ENCODE measurements at places on chromosomes 1 and 21.

DNA sequence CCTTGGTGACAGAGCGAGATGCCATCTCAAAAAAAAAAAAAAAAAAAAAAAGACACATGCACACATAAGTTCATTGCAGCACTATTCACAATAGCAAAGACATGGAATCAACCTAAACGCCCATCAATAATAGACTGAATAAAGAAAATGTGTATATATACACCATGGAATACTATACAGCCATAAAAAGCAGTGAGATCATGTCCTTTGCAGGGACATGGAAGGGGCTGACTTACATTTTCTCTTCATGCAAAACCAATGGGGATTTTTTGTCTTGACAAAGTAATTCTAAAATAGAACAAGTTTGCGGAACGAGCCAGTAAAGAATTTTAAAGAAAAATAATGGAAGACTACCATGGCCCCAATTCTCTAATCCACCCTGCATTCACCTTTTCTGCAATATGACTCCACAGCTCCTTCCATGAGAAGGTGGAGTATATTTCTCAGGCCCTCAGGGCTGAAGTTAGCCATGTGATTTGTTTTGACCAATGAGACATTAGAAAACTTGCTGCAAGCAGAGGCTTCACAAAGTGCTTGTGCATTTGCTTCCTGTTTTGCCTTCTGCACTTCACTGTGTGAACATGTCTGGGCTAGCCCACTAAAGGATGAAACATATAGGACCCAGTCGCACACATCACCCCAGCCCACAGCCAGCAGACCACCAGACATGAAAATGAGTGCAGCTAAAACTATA, 78.8 kb upstream of the NR5A2 start:
- no peak overlapping the region for H3K4me3 ChIP-seq
- H3K27ac ChIP-seq = no peak overlapping the region
- no peak for DNase-seq
- H3K36me3 ChIP-seq = no peaks in the 10 kb centered on the region
- no peaks in the 10 kb centered on the region for H3K4me1 ChIP-seq
- H3K27me3 ChIP-seq = no peaks in the 10 kb centered on the region

DNA sequence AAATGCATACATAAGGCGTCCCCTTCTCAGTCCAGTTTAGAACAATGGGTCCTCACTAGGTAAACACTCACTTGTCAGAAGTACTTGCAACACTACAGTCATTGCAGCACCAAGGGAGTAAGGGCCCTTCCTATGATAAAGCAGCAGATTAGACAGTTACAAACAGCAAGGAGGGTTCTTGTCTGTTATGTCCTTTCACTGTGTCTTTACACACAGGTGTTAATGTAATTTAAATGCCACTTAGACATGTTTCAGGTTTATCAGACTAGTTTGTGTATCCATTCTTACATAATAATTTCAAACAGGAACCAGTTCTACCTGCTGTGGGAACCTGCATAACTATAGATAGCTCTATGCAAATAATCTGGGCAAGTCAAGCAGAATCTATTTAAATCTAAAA, 105.6 kb upstream of the USH2A start:
- H3K4me3 ChIP-seq = no peak overlapping the region
- peaks cover 5% of the 10 kb centered on the region for H3K4me1 ChIP-seq
- H3K36me3 ChIP-seq = no peaks in the 10 kb centered on the region
- no peaks in the 10 kb centered on the region for H3K27me3 ChIP-seq
- no peak for DNase-seq
- H3K27ac ChIP-seq = no peak overlapping the region

- no peaks in the 10 kb centered on the region for H3K4me1 ChIP-seq
- peak overlapping the region; percentile 94 for H3K27ac ChIP-seq
- H3K36me3 ChIP-seq = no peaks in the 10 kb centered on the region
- peak overlapping the region; percentile 72 for H3K4me3 ChIP-seq
Observed at GRCh38 chr1:85199667-85200462, 951 bp downstream of the SYDE2 start.

GRCh38 chr1:113433184-113433583, 42.9 kb downstream of the MAGI3 start:
- no peak overlapping the region for H3K4me3 ChIP-seq
- H3K27me3 ChIP-seq = no peaks in the 10 kb centered on the region
- H3K4me1 ChIP-seq = no peaks in the 10 kb centered on the region
- no peak for DNase-seq

GRCh38 chr1:201059871-201060555, 36.5 kb upstream of the KIF21B start:
- H3K4me1 ChIP-seq = no peaks in the 10 kb centered on the region
- no peaks in the 10 kb centered on the region for H3K36me3 ChIP-seq
- no peak overlapping the region for H3K27ac ChIP-seq
- no peak for DNase-seq
- no peaks in the 10 kb centered on the region for H3K27me3 ChIP-seq
- H3K4me3 ChIP-seq = no peak overlapping the region

GRCh38 chr1:22876359-22877111, 96.1 kb downstream of the LACTBL1 start:
- no peaks in the 10 kb centered on the region for H3K27me3 ChIP-seq
- no peak overlapping the region for H3K4me3 ChIP-seq
- H3K36me3 ChIP-seq = no peaks in the 10 kb centered on the region
- H3K4me1 ChIP-seq = no peaks in the 10 kb centered on the region
- no peak overlapping the region for H3K27ac ChIP-seq

- no peaks in the 10 kb centered on the region for H3K4me1 ChIP-seq
- H3K27ac ChIP-seq = no peak overlapping the region
- H3K27me3 ChIP-seq = peaks cover 7% of the 10 kb centered on the region
- no peak for DNase-seq
Observed at GRCh38 chr1:152681616-152682015, 4.3 kb upstream of the LCE2B start.

DNA sequence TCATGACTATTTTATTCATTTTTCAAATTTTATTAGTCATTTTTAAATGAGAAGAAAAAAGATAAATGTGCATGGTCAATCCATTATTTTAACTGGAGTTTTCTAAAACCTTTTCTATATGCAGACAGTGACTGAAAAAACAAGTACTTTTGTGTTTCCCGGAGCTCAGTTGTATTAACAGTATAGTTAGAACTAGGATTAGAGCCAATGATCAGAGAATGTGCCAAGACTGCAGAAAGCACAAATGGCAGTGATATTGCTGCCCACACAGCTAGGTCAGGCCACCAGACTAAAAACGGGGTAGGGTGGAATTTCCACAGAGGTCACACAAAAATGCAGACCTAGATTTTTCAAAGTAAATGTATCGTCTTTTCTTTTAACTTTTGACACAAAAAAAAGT, 163.1 kb upstream of the GRIK3 start:
- no peak overlapping the region for H3K27ac ChIP-seq
- H3K4me3 ChIP-seq = no peak overlapping the region
- H3K4me1 ChIP-seq = no peaks in the 10 kb centered on the region
- no peaks in the 10 kb centered on the region for H3K27me3 ChIP-seq

- no peaks in the 10 kb centered on the region for H3K27me3 ChIP-seq
- H3K4me3 ChIP-seq = no peak overlapping the region
- no peaks in the 10 kb centered on the region for H3K36me3 ChIP-seq
- no peak overlapping the region for H3K27ac ChIP-seq
- DNase-seq = no peak
- no peaks in the 10 kb centered on the region for H3K4me1 ChIP-seq
Observed at GRCh38 chr1:56017336-56017735, 562.0 kb downstream of the PLPP3 start.

DNA sequence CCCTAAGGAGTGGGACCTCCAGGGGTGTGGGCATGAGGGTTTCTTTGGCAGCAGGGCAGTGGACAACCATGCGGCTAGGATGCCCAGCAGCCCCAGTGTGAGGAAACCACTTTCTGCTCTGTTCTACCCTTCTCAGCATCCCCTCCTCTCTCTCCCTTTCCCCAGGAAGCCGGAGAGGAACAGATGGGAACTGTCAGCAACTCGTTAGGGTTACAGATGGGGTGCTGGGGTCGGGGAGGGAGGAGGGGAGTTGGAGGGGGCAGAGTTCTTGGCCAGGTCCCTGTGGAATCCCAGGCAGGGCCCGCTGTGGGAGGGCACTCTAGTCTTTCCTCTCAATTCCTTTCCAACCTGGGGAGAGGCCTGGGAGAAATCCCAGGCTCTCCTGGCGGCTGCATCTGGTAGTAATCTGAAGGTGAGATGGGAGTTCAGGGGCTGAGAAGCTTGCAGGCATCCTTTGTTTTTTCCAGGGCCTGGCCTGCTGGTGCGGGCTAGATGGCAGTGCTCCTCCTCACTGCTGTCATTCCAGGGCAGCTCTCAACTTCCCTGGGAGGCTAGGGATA, 93.9 kb upstream of the CSF3R start:
- H3K27ac ChIP-seq = no peak overlapping the region
- peak; percentile 46 for DNase-seq
- H3K36me3 ChIP-seq = no peaks in the 10 kb centered on the region
- H3K4me1 ChIP-seq = no peaks in the 10 kb centered on the region

- DNase-seq = no peak
- peaks cover 18% of the 10 kb centered on the region for H3K36me3 ChIP-seq
- H3K27ac ChIP-seq = no peak overlapping the region
- H3K27me3 ChIP-seq = no peaks in the 10 kb centered on the region
- peaks cover 17% of the 10 kb centered on the region for H3K4me1 ChIP-seq
Observed at GRCh38 chr1:99851850-99852454, 1.8 kb downstream of the AGL start.

DNA sequence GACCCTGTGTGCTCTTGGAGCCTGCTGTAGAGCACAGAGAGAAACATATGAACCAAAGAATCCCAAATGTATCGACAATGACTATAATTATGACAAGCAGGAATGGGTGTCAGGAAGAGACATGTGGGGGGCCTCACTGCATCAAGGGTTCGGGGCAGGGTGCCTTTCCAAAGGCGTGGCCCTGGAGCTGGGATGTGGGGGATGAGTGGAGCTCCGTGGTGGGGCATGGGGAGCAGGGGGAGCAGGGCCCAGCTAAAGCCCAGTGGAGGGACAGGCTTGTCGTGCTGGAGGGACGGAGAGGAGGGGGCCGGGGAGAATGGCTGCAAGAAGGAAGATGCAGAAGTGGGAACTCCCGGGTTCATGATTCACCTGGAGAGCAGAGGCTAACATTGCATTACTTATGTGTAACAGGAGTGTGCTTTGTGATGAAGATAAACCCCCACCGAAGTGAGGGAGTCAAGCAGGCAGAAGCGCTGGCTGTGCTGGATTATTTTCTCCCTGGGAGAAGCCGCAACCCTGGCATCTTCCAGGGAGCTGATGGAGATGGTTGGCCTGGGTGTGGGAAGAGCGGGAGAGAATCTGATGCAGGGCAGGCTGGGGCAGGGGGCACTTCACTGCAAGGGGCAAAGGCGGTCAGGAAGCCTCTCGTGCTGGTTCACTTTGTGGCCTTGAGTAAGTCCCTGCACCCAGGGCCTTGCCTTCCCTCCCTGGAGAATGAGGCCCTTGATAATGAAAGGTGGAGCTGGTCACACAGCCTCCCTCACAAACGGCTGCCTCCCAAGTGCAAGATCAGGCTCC, 124.6 kb upstream of the RUNX3 start:
- no peak overlapping the region for H3K4me3 ChIP-seq
- no peak overlapping the region for H3K27ac ChIP-seq
- no peaks in the 10 kb centered on the region for H3K4me1 ChIP-seq
- no peaks in the 10 kb centered on the region for H3K36me3 ChIP-seq
- DNase-seq = no peak

- H3K4me3 ChIP-seq = no peak overlapping the region
- no peaks in the 10 kb centered on the region for H3K36me3 ChIP-seq
- no peaks in the 10 kb centered on the region for H3K4me1 ChIP-seq
- no peaks in the 10 kb centered on the region for H3K27me3 ChIP-seq
- H3K27ac ChIP-seq = no peak overlapping the region
Observed at GRCh38 chr1:229526695-229527094, 18.6 kb upstream of the NUP133 start.

DNA sequence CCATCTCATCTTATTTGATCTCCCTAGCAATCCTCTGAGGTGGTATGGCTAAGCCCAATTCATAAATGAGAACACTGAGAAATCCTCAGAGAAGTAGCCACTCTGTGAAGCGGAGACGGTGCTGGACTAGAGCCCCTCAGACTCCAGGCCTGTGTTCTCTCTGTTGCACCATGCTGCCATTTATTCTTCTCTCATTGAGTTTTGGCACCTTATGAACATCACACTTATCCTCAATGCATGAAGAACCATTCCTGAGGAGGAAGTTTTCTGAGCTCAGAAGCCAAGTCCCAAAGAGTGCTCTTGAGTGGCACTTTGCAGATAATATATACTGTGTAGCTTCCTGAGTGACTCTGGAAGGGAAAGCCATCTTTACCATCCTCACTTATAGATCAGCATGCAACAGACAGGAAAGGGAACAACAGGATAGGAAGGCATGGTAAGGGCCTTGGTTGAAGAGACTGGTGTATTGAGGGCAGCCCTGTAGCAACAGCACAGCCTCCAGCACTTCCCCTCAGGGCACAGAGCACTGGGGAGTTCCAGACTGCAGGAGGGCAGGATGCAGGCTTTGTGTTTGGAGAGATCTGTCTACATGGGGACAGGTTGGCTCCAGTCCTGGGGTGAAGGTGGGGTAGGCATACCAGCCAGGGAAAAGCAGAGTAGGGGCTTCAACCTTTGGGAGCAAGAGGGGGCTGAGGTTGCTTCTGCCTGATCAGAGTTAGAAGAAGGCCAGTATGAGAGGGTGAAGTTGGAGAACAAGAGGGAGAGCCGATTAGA, 1.6 kb upstream of the CRNN start:
- H3K27me3 ChIP-seq = no peaks in the 10 kb centered on the region
- no peaks in the 10 kb centered on the region for H3K36me3 ChIP-seq
- DNase-seq = no peak
- no peak overlapping the region for H3K27ac ChIP-seq
- peaks cover under 1% of the 10 kb centered on the region for H3K4me1 ChIP-seq

GRCh38 chr1:16117936-16118335, 37.9 kb downstream of the EPHA2 start:
- no peak overlapping the region for H3K4me3 ChIP-seq
- peak; percentile 20 for DNase-seq
- no peaks in the 10 kb centered on the region for H3K36me3 ChIP-seq
- H3K27me3 ChIP-seq = no peaks in the 10 kb centered on the region

DNA sequence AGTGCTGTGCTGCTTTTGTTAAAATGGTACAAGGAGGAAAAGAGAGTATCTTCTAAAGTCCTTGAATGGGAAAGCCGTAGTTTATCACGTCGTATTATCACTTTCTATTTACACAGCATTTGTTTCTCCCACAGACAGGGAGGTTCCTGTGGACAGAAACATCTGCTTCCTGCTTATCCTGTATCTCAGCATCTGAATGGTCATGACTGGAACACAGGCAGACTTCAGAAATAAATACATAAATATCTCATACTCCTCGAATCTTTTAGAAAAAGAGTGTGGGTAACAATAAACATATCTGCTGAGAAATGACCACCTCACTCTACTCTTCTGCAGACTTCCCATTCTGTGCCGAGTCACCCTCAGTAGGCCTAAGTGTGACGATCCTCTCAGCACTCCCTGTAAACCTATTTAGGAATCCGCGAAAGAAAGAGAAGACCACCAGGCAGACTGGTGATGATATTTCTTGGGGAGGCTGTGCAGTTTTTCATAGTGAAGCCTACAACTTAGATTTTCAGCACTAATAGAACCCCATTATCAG, 393.5 kb downstream of the SMYD3 start:
- DNase-seq = peak; percentile 19
- H3K27me3 ChIP-seq = no peaks in the 10 kb centered on the region
- peak overlapping the region; percentile 64 for H3K27ac ChIP-seq
- no peaks in the 10 kb centered on the region for H3K4me1 ChIP-seq
- no peaks in the 10 kb centered on the region for H3K36me3 ChIP-seq
